ENCODE measurements at places on chromosomes 16 and 17.

DNA sequence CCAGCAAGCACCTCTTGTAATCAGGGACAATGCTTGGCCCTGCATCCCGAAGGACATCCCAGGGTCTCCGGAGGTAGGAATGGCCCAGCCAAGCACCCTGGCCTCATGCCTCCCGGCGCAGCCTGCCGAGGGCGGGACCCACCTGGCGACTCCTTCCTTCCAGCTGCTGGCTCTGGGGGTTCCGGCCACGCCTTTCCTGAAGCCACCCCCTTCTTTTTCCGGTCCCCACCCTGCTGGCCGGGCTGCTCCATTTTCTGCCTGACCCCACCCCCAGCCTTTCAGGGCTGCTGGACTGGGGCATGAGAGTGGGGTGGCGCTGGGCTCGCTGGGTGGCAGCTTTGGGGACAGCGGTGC lies 22.5 kb upstream of the CIBAR2 start:
- no peak for DNase-seq

- no peak for DNase-seq
Observed at GRCh38 chr17:3808701-3809100, 7.7 kb upstream of the ITGAE start.

DNA sequence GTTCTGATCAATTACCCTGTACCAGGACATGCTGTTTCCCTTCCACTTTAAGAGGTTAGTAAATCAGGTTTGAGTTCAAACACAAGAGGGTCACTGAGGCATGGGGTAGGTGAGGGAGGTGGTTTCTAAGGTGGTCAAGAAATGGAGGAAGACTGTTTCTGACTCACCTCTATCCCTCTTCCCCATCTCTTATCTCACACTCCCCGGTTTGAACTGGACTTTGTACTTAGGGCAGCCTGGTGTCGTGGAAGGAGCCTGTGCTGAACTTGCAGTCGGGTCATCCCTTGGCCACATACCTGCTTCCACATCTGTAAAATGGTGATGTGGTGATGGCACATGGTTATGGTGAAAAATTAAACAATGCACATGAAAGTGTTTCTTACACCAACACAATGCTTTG lies 17.2 kb upstream of the TMEM98 start:
- no peak for DNase-seq

GRCh38 chr17:27630607-27631410 lies at the start of gene LGALS9:
TSS of gene LGALS9 (plus strand) at chr17:27631188. CDS start at chr17:27631266, 78 bp downstream.
- DNase-seq, result no peak

- DNase-seq, result no peak
Observed at GRCh38 chr16:85994492-85995490, 95.8 kb downstream of the IRF8 start.

- no peak for DNase-seq
Observed at GRCh38 chr16:24036038-24036543, 200.3 kb downstream of the PRKCB start.

Measured in stimulated activated CD8-positive, alpha-beta memory T cell treated with anti-CD3 and anti-CD28 coated beads, Interleukin-15, amount 100 ng/mL, for 4 hours (primary cell).